ENCODE measurements at places on chromosomes 2 and 18.
A peak's percentile ranks its signal among the peaks of the same experiment; 100 is the strongest.

- no peak overlapping the region for H3K27ac ChIP-seq
- peaks cover 3% of the 10 kb centered on the region for H3K27me3 ChIP-seq
- DNase-seq, result no peak
- no peaks in the 10 kb centered on the region for H3K36me3 ChIP-seq
- no peak overlapping the region for H3K4me3 ChIP-seq
These were observed 240.5 kb downstream of the BCL2 start for GRCh38 chr18:63079114-63079513.

DNA sequence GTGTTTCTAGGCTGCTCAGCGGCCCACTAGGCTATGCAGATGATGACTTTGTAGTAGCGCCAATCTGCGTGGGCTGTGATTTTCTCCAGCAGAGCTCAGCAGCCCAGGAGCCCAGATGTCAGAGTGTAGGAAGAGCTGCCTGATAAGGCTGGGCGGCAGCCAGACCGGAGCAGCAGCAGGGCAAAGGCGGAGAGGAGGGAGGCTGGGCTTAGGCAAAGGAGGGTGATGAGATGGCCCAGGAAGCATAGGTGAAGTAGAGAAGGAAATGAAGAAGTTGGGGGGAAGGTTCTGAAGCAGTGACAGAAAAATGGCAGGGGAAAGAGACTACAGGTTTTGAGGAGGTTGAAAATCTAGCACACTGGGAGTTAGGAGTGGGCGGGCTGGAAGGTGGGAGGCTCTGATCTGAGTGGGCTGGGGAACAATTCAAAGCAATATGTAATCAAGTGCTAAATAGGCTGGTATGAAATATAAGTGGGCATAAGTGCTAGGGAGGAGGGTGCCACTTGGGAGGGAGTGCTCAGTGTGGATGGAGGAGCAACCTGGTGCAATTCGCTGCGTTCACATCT lies 50.6 kb upstream of the STPG4 start:
- DNase-seq, result no peak
- H3K4me1 ChIP-seq, result peaks cover 24% of the 10 kb centered on the region
- H3K36me3 ChIP-seq, result no peaks in the 10 kb centered on the region
- no peak overlapping the region for H3K27ac ChIP-seq
- H3K27me3 ChIP-seq, result peaks cover 4% of the 10 kb centered on the region

GRCh38 chr2:74052732-74053710 lies 68.3 kb downstream of the TET3 start:
- peaks cover 20% of the 10 kb centered on the region for H3K4me1 ChIP-seq
- no peak for DNase-seq
- peaks cover 14% of the 10 kb centered on the region for H3K36me3 ChIP-seq
- H3K27ac ChIP-seq, result peak overlapping the region; percentile 26

GRCh38 chr2:42297322-42297936 lies 63.6 kb downstream of the COX7A2L start:
- peak overlapping the region; percentile 70 for H3K27ac ChIP-seq
- H3K4me1 ChIP-seq, result peaks cover 13% of the 10 kb centered on the region
- no peak overlapping the region for H3K4me3 ChIP-seq
- no peaks in the 10 kb centered on the region for H3K36me3 ChIP-seq
- no peaks in the 10 kb centered on the region for H3K27me3 ChIP-seq

DNA sequence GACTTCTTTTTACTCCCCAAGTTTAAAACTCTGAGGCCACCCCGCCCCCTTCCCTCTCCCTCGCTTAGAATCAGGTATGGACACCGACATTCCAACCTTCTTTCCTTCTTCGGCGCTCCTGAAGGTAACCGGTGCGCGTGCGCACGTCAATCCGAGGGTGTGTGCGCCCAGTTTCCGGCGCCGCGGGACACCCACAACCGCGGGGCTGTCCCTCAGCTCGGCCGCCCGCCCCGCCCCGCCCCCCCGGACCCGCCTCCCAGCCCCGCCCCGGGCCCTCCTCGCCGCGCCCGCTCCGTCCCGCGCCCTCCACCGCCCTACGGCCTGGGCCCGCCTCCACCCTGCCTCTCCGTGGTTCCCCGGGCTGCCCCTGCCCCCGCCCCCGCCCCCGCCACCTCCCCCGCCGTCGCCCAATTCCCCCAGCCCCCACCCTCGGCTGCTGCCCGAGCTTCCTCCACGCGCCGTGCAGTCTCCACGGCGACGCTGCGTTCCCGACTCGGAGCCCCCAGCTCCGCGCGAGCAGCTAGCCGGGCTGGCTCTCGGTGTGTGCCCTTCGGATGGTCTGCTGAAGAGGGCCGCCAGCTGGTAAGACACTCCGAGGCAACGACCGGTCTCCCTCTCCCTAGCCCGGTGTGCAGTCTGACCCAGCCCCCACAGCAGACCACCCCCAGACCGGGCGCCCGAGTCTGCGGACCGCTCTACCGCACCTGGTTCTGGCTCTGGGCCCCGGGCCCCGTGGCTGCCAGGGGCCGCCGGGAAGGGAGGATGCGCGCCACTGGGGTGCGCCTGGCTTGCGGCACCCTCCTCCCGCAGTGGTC lies 635 bp downstream of the ERICH2 start:
- peaks cover 4% of the 10 kb centered on the region for H3K27me3 ChIP-seq
- peak overlapping the region; percentile 94 for H3K4me3 ChIP-seq
- DNase-seq, result peak; percentile 79
- H3K4me1 ChIP-seq, result peaks cover 15% of the 10 kb centered on the region

DNA sequence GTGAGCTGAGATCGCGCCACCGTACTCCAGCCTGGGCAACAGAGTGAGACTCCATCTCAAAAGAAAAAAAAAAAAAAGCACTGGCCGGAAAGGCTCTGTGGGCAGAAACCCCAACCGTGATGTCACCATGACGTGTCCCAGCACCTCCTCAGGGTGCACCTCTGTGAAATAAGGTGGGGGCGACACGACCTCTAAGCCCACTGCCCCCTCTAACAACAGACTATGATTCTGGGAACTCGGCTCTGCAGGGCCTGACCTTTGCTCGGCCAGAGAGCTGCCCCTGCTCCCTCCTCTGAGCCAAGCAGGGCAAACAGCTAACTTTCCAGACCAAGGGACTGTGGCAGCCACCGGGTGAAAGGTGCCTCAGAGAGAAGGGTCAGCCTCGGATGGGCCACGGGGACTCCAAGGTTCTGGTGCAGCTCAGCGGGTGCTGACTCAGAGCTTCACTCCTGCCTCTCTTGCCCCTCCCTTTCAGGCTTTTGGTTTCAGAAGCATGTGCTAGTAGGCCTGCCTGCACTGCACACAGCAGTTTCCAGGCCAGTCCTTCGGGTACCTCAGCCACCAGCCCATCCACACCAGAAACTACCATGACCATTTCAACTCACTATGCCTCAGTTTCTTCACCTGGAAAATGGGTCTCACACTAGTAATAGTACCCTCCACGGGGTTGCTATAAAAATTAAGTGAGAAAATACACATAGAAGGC lies 8.0 kb downstream of the TMBIM1 start:
- H3K27me3 ChIP-seq, result peaks cover 12% of the 10 kb centered on the region
- peaks cover 20% of the 10 kb centered on the region for H3K36me3 ChIP-seq
- peaks cover 30% of the 10 kb centered on the region for H3K4me1 ChIP-seq
- H3K4me3 ChIP-seq, result no peak overlapping the region
- H3K27ac ChIP-seq, result no peak overlapping the region
- DNase-seq, result no peak

- no peaks in the 10 kb centered on the region for H3K4me1 ChIP-seq
- no peak for DNase-seq
- H3K27me3 ChIP-seq, result no peaks in the 10 kb centered on the region
- H3K27ac ChIP-seq, result no peak overlapping the region
These were observed 119.5 kb downstream of the ASXL3 start for GRCh38 chr18:33697498-33697897.

DNA sequence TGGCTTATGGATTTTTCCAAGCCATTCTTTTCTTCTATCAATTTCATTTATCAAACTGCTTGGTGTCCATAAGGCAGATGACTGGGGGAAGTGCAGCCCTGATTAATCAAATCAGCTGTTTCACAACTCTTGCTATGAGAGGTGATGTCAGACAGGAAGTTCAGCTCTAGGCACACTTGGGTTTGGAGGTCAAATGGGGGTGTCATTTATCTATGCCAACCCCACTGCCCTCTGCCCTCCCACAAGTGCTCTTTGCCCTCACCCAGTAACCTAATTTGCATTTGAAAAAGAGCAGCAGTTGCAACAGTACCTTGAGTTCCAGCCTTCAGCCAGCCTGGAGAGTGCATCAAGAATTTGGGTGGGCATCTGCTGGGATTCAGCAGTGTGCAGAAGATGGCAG lies 431.3 kb upstream of the SPRED2 start:
- H3K4me3 ChIP-seq, result no peak overlapping the region
- peaks cover 5% of the 10 kb centered on the region for H3K4me1 ChIP-seq
- DNase-seq, result no peak
- no peak overlapping the region for H3K27ac ChIP-seq

GRCh38 chr2:131094463-131095281 lies 1.4 kb upstream of the FAM168B start:
- no peak for DNase-seq
- peak overlapping the region; percentile 96 for H3K4me3 ChIP-seq
- no peaks in the 10 kb centered on the region for H3K36me3 ChIP-seq
- peak overlapping the region; percentile 93 for H3K27ac ChIP-seq

- H3K4me1 ChIP-seq, result peaks cover 23% of the 10 kb centered on the region
- no peak within 1 kb of the TSS for H3K27ac ChIP-seq
- peaks cover 16% of the 10 kb centered on the region for H3K36me3 ChIP-seq
- peaks cover 44% of the 10 kb centered on the region for H3K27me3 ChIP-seq
These were observed at the start of gene TLX2 for GRCh38 chr2:74514368-74515270. Gene TLX2, plus strand, starts transcription at chr2:74514450. Its CDS starts 357 bp downstream, at chr2:74514807.

DNA sequence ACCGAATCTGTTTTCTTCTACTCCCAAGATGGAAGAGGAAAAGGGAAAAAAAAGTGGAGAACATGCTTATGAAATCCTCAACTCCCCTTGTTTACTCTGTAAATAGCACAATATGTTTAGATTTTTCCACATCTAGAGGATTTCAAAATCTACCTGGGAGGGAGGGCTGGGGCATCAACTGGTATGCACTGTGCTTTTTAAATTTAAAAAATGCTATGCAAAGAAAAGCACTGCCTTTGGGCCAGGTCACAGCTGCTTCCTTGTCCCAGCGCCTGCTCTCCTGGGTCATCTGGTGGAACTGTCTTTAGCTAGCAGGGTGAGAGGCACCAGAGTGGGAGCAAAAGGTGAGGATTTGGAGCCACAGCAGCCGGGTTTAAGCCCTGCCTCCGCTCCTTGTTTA lies 88.2 kb upstream of the BOD1L2 start:
- DNase-seq, result no peak
- no peak overlapping the region for H3K27ac ChIP-seq
- H3K36me3 ChIP-seq, result peaks cover 4% of the 10 kb centered on the region
- H3K27me3 ChIP-seq, result peaks cover 8% of the 10 kb centered on the region
- no peaks in the 10 kb centered on the region for H3K4me1 ChIP-seq
- no peak overlapping the region for H3K4me3 ChIP-seq

GRCh38 chr2:27495840-27496356 lies 741 bp upstream of the GCKR start:
- peaks cover 8% of the 10 kb centered on the region for H3K4me1 ChIP-seq
- peaks cover 3% of the 10 kb centered on the region for H3K36me3 ChIP-seq
- no peak for DNase-seq
- H3K27me3 ChIP-seq, result peaks cover 15% of the 10 kb centered on the region
- H3K4me3 ChIP-seq, result peak overlapping the region; percentile 88
- no peak overlapping the region for H3K27ac ChIP-seq

DNA sequence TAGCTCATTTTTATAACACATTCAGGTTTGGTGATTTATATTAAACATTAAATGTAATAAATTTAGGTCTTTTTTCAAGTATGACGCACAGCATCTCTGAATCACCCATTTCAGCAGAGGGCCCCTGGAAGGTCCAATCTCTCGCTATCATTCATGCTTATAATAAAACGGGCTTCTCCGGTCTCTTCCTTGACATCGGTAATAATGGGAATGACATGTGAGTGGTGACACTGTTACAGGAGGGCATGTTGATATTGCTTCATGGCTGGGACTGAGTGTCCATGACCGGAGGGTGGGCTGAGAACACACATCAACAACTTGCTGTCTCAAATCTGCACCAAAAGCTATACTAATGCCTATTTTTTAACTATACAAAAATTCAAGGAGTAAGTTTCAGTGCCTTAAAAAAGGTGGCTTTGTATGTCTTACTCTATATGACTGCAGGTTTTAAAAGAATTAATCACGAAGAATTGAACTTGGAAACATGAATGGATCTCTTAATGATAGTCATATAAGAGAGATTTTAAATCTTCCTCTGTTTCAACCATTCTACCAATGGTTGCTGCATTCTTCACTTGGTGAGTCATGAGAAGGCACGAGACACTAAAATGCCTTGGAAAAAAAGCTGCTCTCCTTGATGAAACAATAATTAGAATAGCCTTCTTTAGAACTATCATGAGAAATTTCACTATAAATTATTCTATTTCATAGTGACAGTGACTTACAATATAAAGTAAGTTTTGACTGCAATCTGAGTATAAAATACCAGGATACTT lies 101.9 kb upstream of the NRP2 start:
- no peak overlapping the region for H3K27ac ChIP-seq
- H3K27me3 ChIP-seq, result no peaks in the 10 kb centered on the region
- H3K36me3 ChIP-seq, result no peaks in the 10 kb centered on the region
- no peak overlapping the region for H3K4me3 ChIP-seq
- DNase-seq, result no peak
- peaks cover 9% of the 10 kb centered on the region for H3K4me1 ChIP-seq

- no peak for DNase-seq
- no peaks in the 10 kb centered on the region for H3K4me1 ChIP-seq
- H3K36me3 ChIP-seq, result no peaks in the 10 kb centered on the region
- no peak overlapping the region for H3K27ac ChIP-seq
- no peak overlapping the region for H3K4me3 ChIP-seq
These were observed 1223.5 kb upstream of the FAM98A start for GRCh38 chr2:34822616-34823015.

GRCh38 chr2:101693991-101694588 lies 3.4 kb upstream of the MAP4K4 start:
- no peak overlapping the region for H3K27ac ChIP-seq
- H3K4me1 ChIP-seq, result peaks cover 20% of the 10 kb centered on the region
- DNase-seq, result no peak
- H3K4me3 ChIP-seq, result peak overlapping the region; percentile 67

DNA sequence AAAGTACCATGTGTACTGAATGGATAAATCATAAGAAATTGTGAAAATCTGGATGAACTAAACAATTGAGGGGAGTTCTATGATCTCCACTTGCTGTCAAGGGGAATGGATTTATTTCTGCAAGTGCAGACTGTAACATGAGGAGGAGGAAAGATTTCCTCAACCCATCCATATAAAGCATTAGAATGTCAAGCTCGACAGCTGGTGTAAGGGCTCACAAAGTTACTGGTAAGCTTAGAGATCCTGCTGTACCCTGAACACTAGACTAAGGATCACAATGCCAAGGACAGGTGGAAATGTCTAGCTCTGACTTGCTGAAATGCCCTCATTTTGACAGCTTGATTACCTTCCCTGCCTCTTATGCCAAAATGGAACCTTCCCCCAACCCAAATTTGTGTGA lies 125.3 kb downstream of the TCF4 start:
- peaks cover 33% of the 10 kb centered on the region for H3K4me1 ChIP-seq
- peaks cover 3% of the 10 kb centered on the region for H3K27me3 ChIP-seq
- no peaks in the 10 kb centered on the region for H3K36me3 ChIP-seq
- H3K4me3 ChIP-seq, result no peak overlapping the region
- H3K27ac ChIP-seq, result no peak overlapping the region

GRCh38 chr18:49098386-49098785 lies 147.6 kb upstream of the SMAD7 start:
- H3K27ac ChIP-seq, result no peak overlapping the region

GRCh38 chr2:238593678-238594077 lies 167.0 kb downstream of the ASB1 start:
- no peaks in the 10 kb centered on the region for H3K36me3 ChIP-seq
- H3K4me1 ChIP-seq, result peaks cover 3% of the 10 kb centered on the region
- no peak overlapping the region for H3K4me3 ChIP-seq
- peaks cover 2% of the 10 kb centered on the region for H3K27me3 ChIP-seq
- no peak for DNase-seq

All from endothelial cell (in vitro differentiated cells).